ENCODE measurements at places on chromosomes 6 and 20.

GRCh38 chr6:95519228-95520037 is 57.9 kb upstream of the MANEA start:
- no peak for DNase-seq

- peak; percentile 17 for DNase-seq
Measured at GRCh38 chr6:135703621-135704020, 147.9 kb upstream of the PDE7B start.

- no peak for DNase-seq
Measured at GRCh38 chr6:75084872-75085381, 120.9 kb downstream of the COL12A1 start.

GRCh38 chr6:18099511-18099910 is 23.0 kb downstream of the NHLRC1 start:
- DNase-seq = no peak

DNA sequence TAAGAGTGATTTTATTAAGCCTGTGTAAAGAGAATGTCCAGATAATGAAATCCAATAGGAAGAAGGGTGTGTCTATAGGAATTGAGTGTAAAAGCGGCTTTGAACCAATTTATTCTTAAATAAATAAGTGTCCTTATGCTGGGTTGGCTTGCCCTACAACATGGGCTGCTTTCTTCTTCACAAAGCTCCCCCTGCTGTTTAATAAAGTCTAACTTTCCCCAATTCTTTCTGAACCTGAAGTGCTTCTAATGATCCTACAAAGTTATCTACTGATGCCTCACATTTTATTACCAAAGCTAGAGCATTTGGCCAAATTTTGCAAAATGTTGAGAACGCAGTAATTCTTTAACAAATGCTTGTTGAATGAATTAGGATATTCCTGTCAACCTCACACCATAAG is 36.3 kb upstream of the SIRT5 start:
- DNase-seq = peak; percentile 73

DNA sequence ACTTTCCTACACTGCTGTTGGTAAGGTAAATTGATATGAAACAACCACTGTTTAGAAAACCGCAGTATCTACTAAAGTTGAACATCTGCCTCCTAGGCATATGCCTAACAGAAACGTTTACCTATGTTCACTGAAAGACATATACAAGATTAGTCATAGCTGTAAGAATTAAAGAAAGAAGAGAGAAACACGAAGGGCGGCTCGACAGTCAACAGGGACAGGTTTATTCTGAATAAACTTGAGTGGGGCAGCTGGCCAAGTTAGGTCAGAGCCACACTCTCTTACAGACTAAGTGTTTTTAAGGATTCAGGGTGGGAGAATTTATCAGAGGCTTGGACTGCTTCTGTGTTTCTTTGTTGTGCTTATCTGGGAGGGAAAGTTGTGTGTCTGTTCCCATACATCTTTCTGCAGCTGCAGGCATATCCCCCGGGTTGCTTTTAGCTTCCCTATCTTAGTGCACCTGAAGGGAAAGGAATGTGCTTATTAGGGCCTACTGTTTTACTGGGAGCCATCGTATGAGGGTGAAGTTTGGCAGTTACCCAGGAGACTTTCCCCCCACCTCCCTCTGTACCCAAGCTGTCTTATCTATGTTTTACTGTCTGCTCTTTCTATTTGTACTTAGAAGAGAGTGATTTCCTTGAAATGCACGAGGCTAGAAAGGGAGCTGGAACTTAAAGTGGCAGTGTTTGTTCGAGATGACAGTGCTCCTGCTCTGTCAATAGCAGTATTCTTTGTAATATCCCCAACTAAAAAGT is 20.4 kb downstream of the PROCR start:
- DNase-seq = no peak

DNA sequence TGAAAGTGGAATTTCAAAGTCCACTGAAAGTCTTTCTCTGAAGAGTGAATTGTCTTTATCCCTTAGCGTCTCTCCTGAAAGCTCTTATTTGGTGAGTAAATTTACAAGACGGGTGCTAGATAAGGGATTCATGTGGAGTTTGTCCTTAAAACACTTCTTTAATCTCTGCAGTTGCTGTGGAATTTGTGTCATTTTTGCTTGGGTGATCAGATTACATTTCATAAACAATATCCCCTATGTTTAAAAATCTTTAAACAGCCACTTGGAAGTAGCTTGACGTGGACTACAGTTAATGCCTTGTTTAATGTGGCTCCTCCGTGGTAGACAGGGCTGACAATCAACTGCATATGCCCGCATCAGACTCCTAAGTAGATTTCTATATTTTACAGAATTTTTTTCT is 175.4 kb upstream of the ZNF217 start:
- DNase-seq = no peak

GRCh38 chr20:7656687-7657467 is 283.4 kb downstream of the HAO1 start:
- DNase-seq = no peak

- DNase-seq = no peak
Measured at GRCh38 chr6:76612954-76613353, 540.5 kb upstream of the IMPG1 start.

DNA sequence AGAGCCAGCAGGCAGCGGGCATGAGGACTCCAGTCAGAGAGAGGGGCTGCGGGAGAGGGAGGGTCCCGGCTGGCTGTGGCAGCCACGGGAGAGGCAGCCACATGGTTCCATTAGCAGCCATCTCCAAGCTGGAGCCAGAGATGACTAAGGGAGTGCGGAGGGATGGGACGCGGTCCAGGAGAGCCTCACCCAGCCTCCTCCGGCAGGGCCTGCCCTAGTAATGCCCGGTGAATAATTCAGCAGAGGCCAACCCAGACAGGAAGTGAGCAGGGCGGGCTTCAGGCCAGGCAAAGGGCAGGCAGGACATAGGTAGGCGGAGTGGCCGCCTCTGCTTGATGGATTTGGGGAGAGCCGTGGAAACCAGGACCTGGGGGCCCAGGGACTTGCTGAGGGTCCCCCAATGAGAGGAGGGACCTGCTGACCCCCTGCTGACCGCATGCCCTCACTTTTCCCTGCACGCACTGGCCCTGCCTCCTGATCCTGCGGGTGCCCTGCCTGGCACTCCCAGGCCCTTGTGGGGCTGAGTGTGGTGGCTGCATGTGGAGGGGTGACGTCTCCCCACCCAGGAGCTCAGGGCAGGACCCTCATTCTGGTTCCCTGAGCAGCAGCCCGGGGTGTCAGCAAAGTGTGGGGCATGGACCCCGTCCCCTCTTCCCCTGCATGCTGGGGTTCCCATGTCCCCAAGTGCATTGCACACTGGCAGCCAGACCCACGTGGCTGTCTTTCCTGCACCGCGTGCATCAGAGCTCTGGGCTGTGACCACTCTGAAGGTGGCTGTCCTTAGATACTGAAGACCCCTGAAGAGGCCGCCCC is 51.8 kb upstream of the SLCO4A1 start:
- peak; percentile 95 for DNase-seq

GRCh38 chr20:41524980-41525613 is 93.1 kb downstream of the CHD6 start:
- peak; percentile 70 for DNase-seq

DNA sequence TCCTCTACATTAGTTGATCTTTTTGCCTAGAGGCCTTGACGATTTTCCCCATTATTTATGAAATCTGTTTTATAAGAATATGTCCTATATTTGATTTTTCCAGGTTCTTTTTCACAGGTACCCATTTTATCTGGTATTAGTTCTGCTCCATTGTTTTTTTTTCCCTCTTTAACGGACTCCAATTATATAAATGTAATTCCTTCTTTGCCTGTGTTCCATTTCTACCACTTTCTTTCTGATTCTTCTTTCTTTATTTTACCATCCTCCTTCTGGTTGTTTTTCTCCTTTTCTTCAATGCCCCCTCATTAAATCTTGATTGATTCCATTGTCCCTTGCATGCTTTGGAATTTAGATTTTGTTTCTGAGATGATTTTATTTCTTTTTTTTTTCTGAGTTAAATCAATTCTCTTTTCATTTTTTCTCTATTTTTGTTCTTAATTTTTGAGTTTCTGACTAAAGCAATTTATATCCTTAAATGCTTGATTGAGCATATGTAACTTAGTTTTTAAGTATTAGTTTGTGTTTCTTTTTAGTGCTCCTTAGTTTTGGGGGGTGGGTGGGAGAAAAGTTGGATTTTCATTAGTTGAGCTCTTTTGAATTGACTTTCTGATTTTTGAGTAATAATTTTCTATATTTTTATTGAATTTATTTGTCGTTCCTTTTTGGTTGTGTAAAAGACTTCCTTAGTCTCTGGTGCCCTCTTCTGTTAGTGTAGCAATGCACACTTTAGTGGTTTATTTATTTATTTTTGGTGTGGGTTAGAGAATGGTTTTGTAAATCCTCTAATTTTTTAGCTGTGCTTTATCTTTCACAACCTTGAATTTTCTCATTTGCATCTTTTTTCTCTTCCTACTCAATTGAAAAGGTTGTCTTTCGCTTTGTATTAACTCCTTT is 140.8 kb downstream of the FARS2 start:
- no peak for DNase-seq

GRCh38 chr6:83117802-83118201 is 50.3 kb downstream of the DOP1A start:
- DNase-seq = no peak

DNA sequence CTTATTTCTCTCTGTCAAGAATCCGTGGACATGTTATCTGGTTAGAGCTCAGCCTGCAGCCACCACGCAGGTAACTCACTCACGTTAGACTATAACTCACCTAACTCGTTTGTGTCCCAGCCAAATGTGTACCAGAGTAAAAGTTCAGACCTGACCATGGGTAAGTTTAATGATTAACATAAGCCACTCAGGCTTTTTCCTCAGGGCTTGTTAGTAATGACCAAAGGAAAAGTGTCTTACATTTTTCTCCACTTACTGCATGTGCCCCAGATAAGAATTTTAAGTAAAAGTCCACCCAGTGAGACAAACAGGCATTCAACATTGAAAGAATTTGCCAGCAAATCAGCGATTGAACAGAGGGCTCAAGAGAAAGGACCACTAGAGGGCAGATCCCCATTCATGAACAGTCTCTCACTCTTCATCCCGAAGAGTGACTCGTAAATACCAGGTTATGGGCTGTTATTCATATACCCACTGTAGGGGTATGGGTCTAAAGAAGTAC is at the start of gene PKHD1:
TSS of gene PKHD1 (minus strand) at position 116 of the 502 bp plus-strand sequence. CDS start 2,680 bp downstream, outside the sequence.
- peak; percentile 23 for DNase-seq

- peak; percentile 85 for DNase-seq
Measured at GRCh38 chr20:63230800-63231268, 4.9 kb upstream of the BIRC7 start.

DNA sequence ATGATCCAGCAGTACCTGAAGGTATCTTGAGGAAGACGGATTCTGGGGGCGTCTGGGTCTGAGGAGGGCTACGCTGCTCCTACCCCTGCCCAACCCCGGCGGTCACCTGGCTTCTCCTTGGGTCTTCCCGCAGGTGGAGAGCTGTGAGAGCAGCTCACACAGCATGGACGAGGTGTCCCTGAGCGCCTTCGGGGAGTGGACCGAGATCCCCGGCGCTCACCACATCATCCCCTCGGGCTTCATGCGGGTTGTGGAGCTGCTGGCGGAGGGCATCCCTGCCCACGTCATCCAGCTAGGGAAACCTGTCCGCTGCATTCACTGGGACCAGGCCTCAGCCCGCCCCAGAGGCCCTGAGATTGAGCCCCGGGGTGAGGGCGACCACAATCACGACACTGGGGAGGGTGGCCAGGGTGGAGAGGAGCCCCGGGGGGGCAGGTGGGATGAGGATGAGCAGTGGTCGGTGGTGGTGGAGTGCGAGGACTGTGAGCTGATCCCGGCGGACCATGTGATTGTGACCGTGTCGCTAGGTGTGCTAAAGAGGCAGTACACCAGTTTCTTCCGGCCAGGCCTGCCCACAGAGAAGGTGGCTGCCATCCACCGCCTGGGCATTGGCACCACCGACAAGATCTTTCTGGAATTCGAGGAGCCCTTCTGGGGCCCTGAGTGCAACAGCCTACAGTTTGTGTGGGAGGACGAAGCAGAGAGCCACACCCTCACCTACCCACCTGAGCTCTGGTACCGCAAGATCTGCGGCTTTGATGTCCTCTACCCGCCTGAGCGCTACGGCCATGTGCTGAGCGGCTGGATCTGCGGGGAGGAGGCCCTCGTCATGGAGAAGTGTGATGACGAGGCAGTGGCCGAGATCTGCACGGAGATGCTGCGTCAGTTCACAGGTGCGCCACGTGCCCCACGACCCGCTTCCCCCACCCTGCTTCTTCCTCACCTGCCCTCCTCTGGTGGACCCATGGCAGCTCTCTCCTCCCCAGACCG is 166.9 kb upstream of the RNF24 start:
- no peak for DNase-seq

GRCh38 chr6:108622641-108623298 is 62.1 kb downstream of the FOXO3 start:
- peak; percentile 89 for DNase-seq

DNA sequence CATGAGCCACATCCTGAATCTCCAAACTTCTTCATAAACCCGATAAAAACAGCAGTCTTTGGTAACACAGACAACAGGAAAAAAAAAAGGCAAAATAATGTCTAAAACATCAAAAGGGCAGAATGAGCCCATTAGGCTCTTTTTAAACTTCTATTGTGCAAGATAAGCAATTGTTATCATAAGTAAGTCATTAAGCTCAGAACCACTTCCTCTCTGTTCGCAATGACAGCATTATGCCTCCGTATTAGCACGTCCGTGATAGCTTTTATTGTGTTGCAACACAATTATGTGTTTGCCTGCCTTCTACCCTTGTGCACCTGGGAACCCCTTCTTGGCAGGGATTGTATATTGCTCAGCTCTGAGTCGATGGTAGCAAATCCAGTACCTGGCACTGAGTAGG is 147.1 kb downstream of the LRFN2 start:
- DNase-seq = no peak

DNA sequence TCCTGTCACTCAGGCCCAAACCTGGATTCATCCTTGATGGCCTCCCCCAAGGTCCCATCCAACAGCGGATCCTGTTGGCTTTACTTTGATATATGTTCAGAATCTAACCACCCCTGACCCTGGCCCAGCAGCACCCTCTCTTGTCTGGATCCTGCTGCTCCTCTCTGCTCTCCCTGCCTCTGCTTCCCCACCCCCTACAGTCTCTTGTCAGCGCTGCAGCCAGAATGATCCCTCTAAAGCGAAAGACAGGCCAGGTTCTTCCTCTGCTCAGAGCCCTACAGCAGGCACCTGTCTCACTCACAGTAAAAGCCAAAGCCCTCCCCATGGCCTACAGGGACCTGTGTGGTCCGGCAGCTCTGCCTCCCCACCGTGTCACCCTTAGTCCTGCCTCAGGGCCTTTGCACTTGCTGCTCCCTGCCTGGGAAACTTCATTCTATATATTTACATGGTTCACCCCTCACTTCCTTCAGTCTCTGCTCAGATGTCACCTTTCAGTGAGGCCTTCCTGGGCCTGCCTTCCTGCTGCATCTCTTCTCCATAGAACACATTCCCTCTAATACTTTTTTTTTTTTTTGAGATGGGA is 37.4 kb upstream of the KCNB1 start:
- no peak for DNase-seq

DNA sequence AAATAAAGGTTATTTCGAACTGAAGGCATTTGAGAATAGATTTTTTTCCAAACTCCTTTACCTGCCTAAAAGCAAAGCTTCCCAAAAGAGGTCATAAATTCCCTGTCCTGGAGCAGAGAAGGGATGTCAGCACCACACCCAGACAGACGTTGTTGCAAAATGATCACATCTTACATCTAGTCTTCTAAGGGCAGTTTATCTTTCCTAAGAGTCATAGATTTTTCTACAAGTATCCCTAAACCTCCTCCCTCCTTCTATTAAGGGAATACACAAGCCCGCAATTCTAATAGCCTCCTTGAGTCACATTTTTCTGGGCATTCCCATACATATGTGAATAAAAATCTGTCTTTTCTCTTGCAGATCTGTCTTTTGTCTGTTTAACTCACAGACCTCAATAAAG is 20.6 kb upstream of the AKAP12 start:
- DNase-seq = no peak

Measured in AG20443 (cell line).